ENCODE measurements at places on chromosomes 1 and 21.

DNA sequence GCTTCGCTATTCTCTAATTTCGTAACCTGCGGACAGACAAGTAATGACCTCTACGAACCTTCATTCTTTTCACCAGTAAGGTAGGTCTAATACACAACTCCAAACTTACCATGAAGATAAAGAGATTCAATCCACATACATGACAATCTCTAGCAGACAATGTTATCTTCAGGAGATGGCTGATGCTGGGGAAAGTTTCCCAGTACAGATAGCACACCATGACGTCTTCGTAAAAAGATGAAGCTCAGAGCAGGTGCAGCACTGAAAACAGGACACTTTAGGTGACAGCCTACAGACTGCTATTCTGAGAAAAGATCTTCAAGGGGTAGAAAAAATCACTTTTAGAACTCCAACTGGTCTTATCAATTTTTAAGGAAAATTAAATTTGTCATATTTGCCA, 41.3 kb downstream of the ZNF281 start:
- DNase-seq = no peak

DNA sequence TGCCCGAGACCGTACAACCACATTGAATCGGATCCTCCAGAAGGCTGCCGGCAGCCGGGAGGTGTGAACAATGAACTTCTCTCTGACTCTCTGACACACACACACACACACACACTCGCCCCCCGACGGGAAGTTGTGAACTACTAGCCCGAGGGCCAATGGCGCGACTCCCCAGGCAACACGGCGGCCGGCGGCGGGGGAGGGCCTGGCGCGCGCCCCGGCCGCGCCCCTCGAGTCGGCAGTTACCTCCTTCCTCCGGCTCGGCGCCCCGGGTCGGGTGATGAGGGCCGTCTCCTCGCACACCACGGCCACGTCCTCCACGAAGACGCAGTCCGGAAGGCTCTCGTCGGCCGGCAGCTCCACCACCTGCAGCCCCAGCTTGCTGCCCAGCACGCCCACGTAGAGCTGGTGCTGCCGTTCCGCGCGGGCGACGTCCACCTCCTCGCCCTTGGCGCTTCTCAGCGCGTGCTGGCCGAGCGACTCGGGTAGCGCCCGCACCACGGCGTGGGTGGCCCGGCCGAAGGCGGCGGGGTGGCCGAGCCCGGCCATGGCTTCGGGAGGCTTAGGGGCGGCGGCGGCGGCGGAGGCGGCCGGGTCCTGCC, 361 bp downstream of the DDAH1 start:
- no peak for DNase-seq

DNA sequence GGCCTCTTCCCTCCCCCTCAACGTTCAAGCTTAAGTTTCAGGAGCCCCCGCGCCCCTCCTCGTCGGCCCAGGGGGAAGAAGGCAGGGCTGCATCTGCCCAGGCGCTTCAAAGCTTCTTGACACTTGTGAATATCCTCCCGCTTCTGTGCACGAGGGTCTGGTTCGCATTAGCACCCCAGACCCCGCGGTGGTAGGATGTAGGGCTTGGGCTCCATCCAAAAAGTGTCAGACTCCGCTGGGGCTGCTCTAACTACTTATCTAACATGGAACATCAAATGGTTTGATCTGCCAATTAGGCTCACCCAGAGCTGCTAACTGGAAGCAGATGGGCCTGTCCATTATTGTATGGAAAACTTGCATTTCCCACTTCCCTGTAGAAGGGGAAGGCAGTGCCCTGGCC, 28.9 kb downstream of the TAS1R2 start:
- DNase-seq = no peak

DNA sequence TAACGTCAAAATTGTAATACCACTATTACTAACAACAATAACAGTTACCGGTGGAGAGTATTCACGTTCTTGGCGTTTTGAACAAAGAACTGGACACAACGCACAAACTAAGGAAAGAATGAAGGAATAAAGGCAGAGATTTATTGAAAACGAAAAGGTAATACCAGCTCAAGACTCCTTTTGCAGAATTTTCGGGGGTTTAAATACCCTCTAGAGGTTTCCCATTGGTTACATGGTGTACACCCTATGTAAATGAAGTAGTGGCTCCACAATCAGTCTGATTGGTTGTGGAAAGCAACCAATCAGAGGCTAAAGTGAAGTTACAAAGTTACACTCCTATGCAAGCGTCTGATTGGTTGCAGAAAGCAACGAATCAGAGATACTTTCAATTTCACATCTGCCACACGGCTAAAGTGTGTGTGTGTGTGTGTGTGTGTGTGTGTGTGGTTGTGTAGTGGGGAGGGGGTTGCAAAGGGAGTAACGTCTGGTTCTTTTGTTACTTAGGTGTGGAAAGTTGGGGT, 1.1 kb upstream of the GTF2B start:
- DNase-seq = no peak

DNA sequence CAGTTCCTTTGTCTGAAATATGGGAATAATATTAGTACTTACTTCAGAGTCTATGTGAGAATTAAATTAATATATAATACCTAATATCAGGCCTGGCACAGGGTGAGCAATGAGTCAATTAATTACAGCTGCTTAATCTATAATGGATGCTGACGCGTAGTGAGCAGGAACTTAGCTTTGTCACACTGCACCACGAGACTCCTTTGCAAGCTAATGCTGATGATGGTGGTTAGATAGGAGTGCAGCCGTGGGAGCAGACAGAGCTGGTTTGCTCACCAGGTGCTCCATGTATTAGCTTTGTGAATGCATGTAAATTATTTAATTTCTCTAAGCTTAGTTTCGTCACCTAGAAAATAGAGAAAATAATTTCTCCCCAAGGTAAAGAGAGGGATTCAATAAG, 35.1 kb downstream of the KCNJ15 start:
- no peak for DNase-seq

DNA sequence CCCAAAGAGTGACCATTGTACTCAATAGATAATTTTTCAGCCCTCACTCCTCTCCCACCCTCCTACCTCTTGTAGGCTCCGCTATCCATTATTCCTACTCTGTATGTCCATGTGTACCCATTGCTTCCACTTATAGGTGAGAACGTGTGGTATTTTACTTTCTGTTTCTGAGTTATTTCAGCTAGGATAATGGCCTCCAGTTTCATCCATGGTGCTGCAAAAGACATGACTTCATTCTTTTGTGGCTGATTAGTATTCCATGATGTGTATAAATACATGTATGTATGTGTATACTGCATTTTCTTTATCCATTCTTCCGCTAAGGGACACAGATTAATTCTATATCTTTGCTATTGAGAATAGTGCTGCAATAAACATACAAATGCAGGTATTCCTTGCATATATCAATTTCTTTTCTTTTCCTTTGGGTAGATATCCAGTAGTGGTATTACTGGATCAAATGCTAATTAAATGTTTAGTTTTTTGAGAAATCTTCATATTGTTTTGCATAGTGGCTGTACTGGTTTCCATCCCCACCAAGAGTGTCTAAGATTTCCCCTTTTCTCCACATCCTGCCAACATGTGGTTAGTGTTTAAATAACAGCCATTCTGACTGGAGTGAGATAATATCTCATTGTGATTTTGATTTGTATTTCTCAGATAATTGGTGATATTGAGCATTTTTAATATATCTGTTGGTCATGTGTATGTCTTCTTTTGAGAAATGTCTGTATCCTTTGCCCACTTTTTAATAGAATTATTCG, 4.9 kb downstream of the LY9 start:
- no peak for DNase-seq

DNA sequence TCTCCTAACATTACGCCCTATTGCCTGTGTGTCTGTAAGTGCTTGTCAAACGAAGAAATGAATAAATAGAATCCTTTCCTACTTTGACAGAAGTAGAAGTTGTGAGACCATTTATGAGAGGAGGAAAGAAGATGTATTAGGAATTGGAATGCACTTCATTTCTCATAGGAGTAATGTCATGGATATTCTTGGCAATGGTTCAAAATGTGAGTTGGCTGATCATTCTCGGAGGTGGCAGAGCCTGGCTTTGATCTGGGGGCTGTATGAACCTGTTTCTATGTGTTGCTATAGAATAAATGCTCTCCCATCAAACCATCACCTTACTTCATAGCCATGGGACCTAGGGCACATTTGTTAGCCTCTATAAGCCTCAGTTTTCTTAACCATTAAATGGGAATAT, 10.1 kb upstream of the SERBP1 start:
- DNase-seq = no peak

- DNase-seq = no peak
These were observed 11.9 kb downstream of the FASLG start for GRCh38 chr1:172670791-172671190.

DNA sequence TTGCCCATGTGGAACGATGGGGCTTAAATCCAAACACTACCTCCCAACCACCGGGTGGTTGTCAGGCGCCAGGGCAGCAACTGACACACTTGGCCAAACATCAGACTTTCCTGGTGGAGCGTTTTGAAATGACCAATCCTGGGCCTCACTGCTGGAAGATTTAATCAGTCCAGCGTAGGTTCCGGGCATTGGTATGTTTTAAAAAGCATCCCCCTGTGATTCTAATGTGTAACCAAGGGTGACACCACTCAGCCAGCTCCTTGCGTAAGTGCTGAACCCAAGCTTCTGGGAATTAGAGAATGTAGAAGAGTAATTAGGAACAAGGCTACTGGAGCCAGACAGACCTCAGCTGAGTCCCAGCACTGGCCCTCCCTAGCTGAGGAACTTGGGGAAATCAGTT, 44.8 kb upstream of the KAZN start:
- no peak for DNase-seq

DNA sequence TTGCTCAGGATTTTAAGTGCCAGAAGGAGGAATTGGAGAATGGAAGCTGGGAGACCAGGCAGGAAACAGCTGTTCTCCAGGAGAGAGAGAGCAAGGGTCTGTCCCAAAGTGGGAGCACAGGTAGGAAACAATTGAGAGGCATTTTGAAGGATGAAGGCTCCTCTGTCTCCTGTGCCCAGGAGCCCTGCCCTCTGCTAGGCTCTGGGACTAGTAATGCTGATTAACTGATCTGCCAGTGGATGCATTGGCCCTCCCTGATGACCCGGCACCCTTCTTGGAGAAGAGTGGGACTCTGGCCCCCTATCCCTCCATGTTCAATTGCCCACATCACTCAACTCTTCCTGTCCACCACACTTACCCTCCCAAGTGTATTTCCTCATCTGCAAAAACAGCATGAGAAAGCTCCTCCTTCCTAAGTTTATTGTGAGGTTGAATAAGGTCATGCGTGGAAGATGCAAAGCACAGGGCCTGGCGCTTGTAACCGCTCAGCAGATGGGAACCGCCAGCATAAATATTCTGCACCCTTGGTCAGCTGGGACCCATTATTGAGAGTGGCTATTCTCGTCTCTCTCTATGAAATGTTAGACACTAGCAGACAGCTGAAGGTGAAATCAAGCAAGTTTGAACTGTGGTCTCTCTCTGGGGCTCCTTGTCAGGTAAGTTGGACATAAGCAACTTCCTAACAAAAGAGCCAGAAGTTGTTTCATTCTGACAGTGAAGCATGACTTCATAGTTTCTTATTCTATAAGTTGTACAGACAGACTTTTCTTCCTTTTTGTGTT, 63.0 kb upstream of the ANGPTL1 start:
- no peak for DNase-seq

DNA sequence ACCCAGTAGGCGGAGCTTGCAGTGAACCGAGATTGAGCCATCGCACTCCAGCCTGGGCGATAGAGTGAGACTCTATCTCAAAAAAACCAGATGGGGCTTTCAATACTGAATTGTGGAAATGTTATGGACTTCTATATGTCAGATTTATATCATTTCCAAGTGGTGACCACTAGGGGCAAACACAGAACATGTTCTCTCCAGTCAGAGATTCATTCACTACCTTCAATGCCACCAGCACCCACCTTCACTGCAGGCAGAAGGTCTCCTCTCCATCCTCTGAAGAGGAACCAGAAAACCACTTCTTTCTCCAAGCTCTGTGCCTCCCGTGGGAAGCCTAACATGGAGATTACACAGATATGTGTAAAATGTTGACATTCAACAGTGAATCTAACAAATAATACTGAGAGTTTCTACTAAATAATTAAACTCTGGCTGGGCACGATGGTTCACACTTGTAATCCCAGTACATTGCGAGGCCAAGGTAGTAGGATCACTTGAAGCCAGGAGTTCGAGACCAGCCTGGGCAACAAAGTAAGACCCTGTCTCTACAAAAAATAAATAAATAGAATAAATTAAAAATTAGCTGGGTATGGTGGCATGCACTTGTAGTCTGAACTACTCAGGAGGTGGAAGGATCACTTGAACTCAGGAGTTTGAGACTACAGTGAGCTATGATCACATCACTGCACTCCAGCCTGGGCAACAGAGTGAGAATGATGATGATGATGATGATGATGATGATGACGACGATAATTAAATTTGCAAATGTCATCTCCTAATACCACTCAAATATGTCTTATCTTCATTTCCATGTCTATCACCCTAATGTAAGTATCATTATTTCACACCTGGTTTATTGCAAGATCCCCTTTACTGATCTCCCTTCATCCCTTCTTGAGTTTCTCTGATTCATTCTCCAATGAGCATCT, 151.1 kb downstream of the ZNF281 start:
- no peak for DNase-seq

GRCh38 chr1:33454646-33455282, 17.7 kb upstream of the ZSCAN20 start:
- DNase-seq = no peak

DNA sequence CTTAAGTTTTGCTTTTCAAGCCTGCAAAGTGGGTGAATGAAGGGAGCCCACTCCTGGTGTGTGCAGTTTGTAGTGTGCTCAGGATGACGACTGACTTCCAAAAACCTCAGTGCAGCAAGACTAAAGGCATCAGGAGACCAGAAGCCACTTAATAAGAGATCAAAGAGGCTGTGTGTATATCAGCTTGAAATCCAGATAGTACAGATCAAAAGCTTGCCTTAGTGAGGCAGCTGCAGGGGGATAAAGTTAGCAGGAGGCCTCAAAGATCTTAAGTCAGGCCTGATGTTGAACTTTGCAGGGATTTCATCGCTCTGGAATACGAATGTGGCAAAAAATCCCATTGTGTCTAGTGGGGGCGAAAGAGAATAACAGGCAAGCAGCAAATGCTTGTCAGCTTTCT, 99.8 kb downstream of the PATJ start:
- no peak for DNase-seq

DNA sequence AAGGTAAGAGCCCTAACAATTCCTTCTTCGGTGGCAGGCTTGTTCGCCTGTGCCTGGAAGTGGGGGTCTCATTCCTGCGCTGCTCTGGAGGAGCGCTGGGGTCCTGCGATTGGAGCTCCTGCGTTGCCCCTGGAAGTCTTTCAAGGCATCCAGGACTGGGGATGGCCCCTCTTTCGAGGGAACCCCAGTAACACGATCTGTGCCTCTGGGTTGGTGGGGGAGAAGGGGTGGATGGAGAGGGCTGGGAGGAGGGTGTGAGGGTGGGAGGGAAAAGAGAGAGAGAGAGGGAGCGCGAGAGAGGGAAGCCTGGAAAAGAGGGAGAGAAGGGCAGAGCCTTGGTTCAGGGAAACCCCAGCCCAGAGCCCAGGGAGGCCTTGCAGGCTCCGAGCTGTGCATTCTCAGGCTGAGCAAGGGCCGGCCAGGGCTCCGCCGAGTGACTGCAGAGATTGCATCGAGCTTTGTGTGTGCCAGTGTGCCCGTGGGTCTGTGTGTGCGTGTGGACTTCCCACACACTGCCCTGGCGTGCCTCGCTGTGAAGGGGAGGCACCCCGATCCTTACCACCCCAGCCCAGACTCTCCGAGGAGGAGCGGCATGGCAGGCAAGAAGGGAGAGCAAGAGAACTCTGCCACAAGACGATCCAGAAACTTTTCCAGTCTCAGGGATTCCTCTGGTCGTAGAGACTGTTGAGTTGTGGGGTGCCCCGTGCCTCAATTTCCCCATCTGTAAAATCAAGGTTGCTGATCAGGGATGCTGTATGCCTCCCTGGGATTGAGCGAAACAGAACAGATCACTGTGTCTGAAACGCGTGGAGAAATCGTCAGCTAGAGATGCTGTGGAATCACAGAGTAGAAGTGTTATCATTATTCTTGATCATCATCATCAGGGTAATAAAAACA, 619 bp downstream of the BCL9 start:
- DNase-seq = no peak

All from stimulated activated CD4-positive, alpha-beta T cell treated with anti-CD3 and anti-CD28 coated beads, Interleukin-12 subunit alpha, Interleukin-12 subunit beta, amount 100 ng/mL, for 48 hours (primary cell).